SW480 (cell line): ENCODE measurements at places on chromosomes 1 and 21.
A peak's percentile ranks its signal among the peaks of the same experiment; 100 is the strongest.

DNA sequence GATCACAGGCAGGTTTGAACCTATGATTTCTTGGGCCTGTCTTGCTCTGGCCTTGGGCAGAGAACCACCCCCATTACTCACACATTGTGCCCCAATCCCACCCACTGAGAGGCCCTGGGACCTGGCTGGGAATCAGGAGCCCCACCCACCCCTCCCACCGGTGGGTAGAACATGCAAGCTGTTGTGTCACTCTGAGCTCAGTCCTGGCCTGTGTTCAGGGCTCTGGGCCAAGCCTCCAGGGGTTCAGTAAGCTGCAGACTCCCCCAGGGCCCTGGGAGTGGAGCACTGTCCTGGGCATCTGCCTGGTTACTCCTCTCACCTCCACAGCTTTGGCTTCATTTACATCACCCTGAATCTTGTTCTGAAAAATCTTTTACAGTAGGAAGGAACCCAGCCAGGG, 270.5 kb downstream of the RRAGC start:
- no peak for DNase-seq

- DNase-seq = no peak
These were observed 204.3 kb upstream of the RAB4A start for GRCh38 chr1:229066591-229066990.

DNA sequence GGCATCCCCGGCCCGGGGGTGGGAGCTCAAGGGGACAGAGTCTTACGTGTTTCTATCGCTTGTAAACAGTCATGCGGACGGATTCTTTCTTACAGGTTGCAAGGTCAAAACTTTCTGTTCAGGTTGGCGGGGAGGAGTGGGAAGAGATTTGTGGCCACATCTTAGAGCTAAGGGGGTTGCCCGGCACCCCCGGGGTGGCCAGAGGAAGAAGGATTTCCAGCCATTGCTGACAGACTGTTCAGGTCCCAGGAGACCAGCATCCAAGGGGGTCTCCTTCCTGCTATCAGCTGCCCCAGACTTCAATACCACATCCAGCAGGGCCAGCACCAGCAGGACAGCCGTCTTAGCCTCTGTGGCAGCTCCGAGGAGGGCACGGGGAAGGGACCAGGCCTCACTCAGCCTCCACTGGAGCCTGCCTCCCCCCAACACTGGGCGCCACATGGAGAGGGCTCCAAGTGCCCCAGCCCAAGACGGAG, 52.0 kb downstream of the KIF21B start:
- no peak for DNase-seq

DNA sequence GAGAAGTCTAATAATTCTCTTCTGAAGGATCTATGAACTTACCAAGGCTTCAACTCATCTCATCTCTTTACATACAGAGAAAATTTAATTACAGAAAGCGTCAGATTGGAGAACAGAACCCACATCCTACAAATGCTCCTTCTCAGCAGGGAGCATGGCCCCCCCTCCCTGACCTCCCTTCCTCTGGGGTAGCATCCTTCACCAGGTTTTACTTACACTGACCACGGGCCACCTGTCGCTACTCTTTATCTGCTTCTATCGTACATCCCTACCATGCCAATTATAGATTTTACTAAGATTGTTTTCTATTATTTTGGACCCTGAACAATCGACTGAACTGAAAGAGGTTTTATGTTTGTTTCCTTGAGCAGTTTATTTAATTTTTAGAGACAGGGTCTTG, 25.8 kb downstream of the RIPPLY3 start:
- no peak for DNase-seq

DNA sequence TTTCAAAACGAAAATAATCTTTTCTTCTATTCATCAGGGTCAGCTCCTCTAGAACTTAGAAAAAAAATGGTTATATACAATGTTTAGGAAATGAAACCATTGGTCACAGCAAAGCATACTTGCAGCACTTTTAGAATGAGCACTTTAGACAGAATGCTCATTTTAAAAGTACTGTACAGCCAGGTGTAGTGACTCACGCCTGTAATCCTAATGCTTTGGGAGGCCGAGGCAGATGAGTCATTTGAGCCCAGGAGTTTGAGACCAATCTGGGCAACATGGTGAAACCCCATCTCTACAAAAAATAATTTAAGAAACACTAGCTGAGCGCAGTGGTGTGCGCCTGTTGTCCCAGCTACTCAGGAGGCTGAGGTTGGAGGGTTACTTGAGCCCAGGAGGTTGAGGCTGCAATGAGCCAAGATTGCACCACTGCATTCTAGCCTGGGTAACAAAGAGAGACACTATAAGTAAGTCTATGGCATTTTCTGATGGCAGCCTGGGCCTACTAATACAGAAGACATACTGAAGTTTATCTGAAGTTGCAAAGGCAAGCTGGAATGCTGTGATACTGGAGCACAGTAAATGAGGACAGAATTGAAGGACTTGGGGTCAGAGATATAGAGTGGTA, 48.9 kb upstream of the ZNF326 start:
- peak; percentile 23 for DNase-seq

GRCh38 chr1:156081917-156082308, 352 bp downstream of the MEX3A start:
- DNase-seq = no peak

GRCh38 chr1:58396150-58396549, 150.4 kb downstream of the OMA1 start:
- DNase-seq = no peak

GRCh38 chr1:157237522-157237921, 99.3 kb upstream of the ETV3 start:
- DNase-seq = no peak

- peak; percentile 57 for DNase-seq
These were observed 115.1 kb upstream of the TMEM51 start for GRCh38 chr1:15038232-15039016.

GRCh38 chr1:232328486-232329102, 301.3 kb downstream of the SIPA1L2 start:
- DNase-seq = no peak

DNA sequence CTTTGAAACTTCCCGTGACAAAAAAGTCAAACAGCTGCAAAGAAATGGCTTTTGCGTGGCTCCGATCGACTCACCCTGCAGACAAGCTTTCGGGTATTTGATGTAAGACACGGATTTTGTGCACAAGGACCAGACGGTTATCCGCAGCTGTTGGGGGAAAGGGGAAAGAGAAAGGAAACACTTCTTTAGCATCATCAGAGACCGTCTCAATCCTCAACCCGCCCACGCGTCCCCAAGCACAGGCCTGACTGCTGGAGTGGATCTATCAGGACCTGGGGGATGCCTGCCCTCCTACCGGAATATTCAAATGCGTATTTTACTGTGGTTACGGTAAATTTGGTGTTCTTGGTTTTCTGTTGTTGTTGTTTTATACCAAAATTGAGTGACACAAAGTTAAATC, 11.2 kb downstream of the WRAP73 start:
- no peak for DNase-seq

GRCh38 chr1:73859227-73859626, 338.7 kb downstream of the LRRIQ3 start:
- no peak for DNase-seq
